ENCODE measurements at places on chromosomes 1 and 21. TPM values are rescaled to one million over a fixed set of nuclear protein-coding genes. Genes with fewer than 3 reads are reported as not detected.

Gene SPRR2E
- not detected for total RNA-seq

Gene MPZ
- total RNA-seq, result 1.7 TPM

Gene PRUNE1
- total RNA-seq, result 7.3 TPM

Gene SLAMF8
- not detected for total RNA-seq

Gene TCHH
- total RNA-seq, result not detected

Gene SH2D2A
- 0.53 TPM for total RNA-seq

Gene GJA8
- not detected for total RNA-seq

Gene CHAF1B
- total RNA-seq, result 2.1 TPM

Gene SETDB1
- total RNA-seq, result 32.0 TPM

Gene BEND5
- not detected for total RNA-seq

Gene PRMT2
- total RNA-seq, result 200 TPM

Gene TIAM1
- 0.25 TPM for total RNA-seq

Gene PLEKHN1
- 0.25 TPM for total RNA-seq

Gene COL8A2
- 5.9 TPM for total RNA-seq

Gene COA6
- 16.4 TPM for total RNA-seq

Gene FABP3
- total RNA-seq, result 57.1 TPM

Gene GCSAML
- total RNA-seq, result not detected
